Subcutaneous preadipocyte (primary cell): ENCODE measurements at places on chromosomes 6 and 20. TPM values are rescaled to one million over a fixed set of nuclear protein-coding genes. Genes with fewer than 3 reads are reported as not detected.

TAAR2 gene
- not detected in 2 replicates for total RNA-seq

NEDD9 gene
- total RNA-seq: 0.20 TPM in 1 of 2 replicates, not detected in the other

PRPH2 gene
- total RNA-seq: 0.73 and 0.78 TPM in 2 replicates

BTNL2 gene
- total RNA-seq: not detected in 2 replicates

SLPI gene
- total RNA-seq: not detected in 2 replicates

WFDC10B gene
- not detected in 2 replicates for total RNA-seq

TMEM200A gene
- 4.1 and 5.1 TPM in 2 replicates for total RNA-seq

ID4 gene
- total RNA-seq: 0.37 and 0.59 TPM in 2 replicates

RRAGD gene
- total RNA-seq: 0.59 and 2.2 TPM in 2 replicates

SLC17A3 gene
- not detected in 2 replicates for total RNA-seq

THBS2 gene
- total RNA-seq: 197 and 279 TPM in 2 replicates

ANKRD66 gene
- total RNA-seq: not detected in 2 replicates

ERVFRD-1 gene
- total RNA-seq: not detected in 2 replicates

ADGRB3 gene
- under 0.01 and 0.78 TPM in 2 replicates for total RNA-seq

GJA1 gene
- total RNA-seq: 71.7 and 82.3 TPM in 2 replicates

ULBP1 gene
- total RNA-seq: 0.37 and 0.59 TPM in 2 replicates

TCF15 gene
- not detected in 2 replicates for total RNA-seq

FGD2 gene
- not detected in 2 replicates for total RNA-seq

OR2J3 gene
- not detected in 2 replicates for total RNA-seq

SLC22A7 gene
- total RNA-seq: not detected in 2 replicates

ZBTB46 gene
- total RNA-seq: under 0.01 and 0.98 TPM in 2 replicates
